ENCODE measurements at places on chromosomes 4 and X. TPM values are rescaled to one million over a fixed set of nuclear protein-coding genes. Genes with fewer than 3 reads are reported as not detected.
A peak's percentile ranks its signal among the peaks of the same experiment; 100 is the strongest.

The PAK3 gene
- 10.8 TPM for total RNA-seq

- peak; percentile 72 for DNase-seq
These were observed 115.7 kb upstream of the TEX13C start for GRCh38 chrX:125203737-125204578.

GRCh38 chr4:42789041-42789567, 103.4 kb upstream of the GRXCR1 start:
- no peak for DNase-seq

GRCh38 chr4:24260923-24261564, 323.3 kb downstream of the DHX15 start:
- DNase-seq = no peak

GRCh38 chr4:176995-177394, 52.7 kb downstream of the ZNF718 start:
- no peak for DNase-seq

DNA sequence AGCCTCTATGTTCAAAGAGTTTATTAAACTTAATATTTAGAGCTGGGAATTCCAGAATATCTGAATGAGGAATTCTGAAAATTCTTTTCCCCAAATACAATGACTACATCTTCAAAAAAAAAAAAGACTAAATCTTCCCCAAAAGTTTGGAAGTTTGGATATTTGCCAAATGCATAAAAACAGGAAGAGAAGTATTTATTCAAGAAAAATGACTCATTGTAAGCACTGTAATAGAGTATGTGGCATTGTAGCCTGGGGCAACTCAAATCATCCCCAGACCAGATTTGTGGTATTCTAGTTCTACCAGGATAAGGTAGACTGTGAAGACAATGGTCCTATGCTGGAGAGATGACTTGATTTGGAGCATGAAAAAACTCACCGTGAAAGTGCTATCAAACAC, 78.5 kb upstream of the PDHA2 start:
- no peak for DNase-seq

The CSAG3 gene
- total RNA-seq = 0.40 TPM

- no peak for DNase-seq
These were observed 3.3 kb upstream of the ZNF518B start for GRCh38 chr4:10460313-10461047.

The CXorf49 gene
- total RNA-seq = not detected

DNA sequence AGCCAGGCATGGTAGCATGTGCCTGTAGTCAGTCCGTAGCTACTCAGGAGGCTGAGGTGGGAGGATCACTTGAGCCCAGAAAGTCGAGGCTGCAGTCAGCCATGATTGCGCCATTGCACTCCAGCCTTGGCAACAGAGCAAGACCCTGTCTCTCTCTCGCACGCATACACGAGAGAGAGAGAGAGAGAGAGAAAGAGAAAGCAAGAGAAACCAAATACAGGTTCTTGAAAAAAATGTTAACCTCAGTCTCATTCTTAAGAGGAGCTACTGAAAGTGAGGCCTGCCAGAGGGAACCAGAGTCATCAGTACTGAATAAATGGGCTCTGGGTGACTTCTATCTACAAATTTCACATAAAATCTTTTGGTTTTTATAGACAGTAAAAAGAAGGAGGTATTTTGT, 42.9 kb downstream of the KIAA0232 start:
- no peak for DNase-seq

- no peak for DNase-seq
These were observed 257.2 kb downstream of the DMD start for GRCh38 chrX:32954125-32954524.

The SSX2B gene
- total RNA-seq = not detected

DNA sequence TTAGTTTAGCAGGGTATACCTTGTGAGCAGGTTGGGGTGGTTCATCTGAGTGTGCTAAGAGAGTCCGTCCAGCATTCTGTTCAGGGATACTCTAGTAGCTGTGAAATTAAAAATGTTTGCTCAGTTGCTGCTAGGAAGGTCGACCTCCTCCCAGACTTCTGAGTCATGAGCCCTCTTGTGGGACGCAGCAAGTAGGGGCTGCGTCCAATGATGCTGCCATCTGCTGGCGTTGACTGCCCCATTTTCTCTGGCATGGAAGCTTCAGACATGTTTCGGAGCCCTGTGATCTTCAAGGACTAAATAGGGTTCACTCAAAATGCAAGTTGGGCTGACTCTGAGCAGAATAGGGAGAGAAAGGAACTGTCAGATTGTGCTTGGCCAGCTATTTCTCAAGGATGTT, 201.0 kb upstream of the ARSJ start:
- DNase-seq = no peak

GRCh38 chr4:139957986-139958738, 195.8 kb downstream of the MAML3 start:
- DNase-seq = no peak

DNA sequence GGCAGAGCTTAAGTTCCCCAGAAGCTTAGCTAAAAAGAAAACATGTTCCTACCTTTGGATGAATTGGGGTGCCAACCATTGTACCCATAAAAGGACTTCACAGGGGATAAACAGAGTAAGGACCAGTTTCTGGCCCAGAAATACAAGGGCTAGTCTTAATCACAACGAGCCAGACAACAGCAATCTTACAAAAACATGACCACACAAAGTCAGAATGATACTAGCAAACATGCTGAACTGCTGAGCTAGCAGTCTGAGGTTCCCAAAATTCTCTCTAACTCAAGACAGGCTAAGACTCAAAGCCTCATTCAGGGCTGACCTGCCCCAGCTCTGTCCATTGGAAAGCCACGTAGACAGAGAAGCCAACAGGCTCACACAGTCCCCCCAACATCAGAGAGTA, 40.3 kb downstream of the ATP11C start:
- DNase-seq = no peak

GRCh38 chrX:20481632-20482031, 214.9 kb upstream of the RPS6KA3 start:
- DNase-seq = no peak

The PNMA6F gene
- total RNA-seq = not detected

DNA sequence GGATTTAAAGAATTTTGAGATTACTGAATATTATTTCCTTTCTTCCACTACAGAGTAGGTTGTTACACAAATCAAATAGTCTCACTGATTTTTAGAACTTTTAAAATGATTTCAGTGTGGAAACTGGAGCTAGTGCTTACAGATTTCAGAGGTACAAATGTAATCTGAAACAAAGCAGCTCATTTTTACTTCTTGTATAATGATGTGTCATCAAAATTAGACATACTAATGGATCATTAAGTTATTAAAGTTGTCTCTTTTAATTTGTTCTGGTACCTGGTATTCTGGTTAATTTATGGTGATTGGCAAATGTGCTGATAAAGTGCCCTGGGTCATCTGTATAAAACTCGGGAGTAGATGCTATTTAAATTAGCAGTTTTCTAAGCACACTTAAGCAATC, 1528.3 kb downstream of the RPA4 start:
- no peak for DNase-seq

GRCh38 chrX:65578346-65578745, 43.8 kb upstream of the LAS1L start:
- DNase-seq = no peak

The PRDM8 gene
- total RNA-seq = 6.2 TPM
